ENCODE measurements at places on chromosomes 12 and 14.

DNA sequence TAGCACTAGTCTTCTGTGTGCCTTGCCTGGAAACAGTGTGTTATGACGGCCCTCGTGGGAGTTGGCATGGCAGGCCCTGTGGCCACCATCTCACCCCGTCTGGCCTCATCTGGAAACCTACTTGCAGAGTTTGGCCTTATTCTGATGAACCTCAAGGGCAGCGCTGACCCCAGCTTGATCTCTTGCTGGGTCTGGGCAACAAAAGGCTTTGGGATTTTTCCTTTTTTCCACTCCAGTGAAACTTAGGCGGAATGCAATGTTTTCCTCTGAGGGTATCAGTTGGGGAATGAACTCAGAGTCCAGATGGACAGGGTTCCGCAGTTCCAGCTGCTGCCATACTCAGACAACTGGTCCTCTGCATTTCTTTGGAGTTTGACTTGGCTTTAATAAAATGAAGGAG lies 15.9 kb downstream of the CACNA1C start:
- DNase-seq, result no peak

GRCh38 chr12:5345534-5345933 lies 86.4 kb upstream of the NTF3 start:
- no peak for DNase-seq

GRCh38 chr14:38350102-38350501 lies 94.2 kb upstream of the CLEC14A start:
- no peak for DNase-seq

DNA sequence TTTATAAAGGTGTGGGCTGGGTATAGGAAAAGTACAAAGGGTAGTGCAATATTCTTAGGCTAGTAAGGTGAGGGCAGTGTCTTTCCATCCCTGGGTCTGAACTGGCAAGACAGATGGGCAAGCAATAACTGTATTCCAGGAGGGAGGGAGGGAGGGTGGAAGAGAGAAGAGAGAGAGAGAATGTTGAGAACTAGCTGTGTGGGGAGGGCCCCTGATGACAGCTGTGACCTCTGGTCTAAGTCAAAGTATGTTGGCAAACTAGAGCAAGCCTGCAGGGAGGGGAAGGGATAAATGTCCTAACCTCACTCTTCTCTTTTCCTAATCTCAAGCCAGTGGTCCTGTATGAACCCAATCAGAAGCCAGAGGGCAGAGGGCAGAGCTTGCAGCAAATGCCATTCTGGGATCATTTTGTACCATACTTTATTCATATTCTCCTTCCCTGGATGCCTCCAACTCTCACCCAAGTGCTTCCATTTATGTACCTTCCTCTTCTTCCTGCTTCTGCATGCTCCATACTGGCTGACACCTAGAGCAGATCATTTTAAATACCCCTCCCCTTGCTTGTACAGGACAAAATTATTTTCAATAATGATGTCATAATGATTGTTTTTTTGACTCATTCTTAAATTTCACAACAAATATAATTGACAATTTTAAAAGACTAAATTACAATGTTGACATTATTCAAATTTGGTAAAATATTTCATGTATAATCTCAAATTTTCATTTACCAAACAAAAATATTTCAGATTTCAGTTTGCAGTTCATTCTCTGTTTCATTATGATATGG lies 75.9 kb downstream of the AKAP6 start:
- no peak for DNase-seq

DNA sequence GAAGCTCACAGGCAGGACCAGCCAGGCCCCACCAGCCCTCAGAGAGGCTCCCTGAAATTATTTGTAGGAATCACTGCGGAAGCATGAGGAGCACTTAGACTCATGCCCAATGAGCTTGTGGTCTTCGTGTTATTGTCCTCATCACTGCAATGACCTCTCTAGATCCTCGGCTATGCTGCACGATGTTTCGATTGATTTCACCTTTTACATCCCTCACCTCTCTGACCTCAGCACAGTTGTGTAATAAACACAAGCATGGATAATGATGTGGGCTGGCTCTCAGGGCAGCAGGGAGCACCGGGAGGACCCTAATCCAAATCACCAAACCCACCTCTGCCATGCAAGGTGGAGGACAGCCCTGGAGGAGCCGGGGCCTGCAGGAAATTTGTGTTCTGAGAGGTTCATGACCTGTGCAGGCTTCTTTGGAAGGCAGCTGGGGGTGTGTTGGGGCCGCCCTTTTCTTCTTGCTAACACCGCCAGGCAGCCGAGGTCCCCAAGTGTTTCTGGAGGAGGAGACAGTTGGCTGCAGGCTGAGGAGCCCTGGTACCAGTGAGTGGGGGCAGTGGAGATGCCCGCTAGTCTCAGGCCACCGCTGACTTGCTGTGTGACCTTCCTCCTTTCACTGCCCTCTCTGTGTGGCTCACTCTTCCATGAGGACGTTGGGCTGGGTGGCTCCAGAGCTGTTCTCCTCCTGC lies 29.5 kb upstream of the EML1 start:
- DNase-seq, result no peak
